Fibroblast of pulmonary artery (primary cell): ENCODE measurements at places on chromosomes 5 and 9.

DNA sequence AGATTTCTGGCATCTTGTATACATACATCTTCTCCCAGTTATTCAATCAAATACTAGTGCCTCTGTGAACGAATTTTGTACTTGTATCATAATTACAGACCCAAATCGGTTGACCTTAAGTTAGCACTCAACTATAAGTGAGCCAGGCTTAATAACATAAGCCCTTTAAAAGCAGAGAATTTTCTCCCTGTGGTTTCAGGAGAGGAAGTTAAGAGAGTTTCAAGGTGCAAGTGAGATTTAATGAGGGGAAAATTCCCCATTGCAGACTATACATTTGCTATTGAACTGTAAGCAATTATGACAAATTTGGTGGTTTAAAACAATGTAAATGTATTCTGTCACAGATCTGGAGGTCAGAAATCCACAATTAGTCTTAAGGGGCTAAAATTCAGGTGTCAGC lies 261.9 kb upstream of the NREP start:
- no peak for DNase-seq

DNA sequence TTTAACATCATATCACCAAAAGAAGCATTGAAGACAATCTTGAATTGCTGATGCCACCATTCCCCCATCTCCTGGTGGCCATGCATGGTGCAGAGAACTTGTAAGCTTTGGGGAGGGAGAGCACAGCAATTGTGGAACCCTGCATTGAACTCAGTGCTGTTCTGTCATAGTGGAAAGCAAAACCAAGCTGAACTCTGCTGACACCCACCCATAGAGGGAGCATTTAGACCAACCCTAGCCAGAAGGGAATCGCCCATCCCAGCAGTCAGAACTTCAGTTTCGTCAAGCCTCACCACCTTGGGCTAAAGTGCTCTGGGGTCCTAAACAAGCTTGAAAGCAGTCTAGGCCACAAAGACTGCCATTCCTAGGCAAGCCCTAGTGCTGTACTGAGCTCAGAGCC lies 37.4 kb upstream of the RUSC2 start:
- no peak for DNase-seq

DNA sequence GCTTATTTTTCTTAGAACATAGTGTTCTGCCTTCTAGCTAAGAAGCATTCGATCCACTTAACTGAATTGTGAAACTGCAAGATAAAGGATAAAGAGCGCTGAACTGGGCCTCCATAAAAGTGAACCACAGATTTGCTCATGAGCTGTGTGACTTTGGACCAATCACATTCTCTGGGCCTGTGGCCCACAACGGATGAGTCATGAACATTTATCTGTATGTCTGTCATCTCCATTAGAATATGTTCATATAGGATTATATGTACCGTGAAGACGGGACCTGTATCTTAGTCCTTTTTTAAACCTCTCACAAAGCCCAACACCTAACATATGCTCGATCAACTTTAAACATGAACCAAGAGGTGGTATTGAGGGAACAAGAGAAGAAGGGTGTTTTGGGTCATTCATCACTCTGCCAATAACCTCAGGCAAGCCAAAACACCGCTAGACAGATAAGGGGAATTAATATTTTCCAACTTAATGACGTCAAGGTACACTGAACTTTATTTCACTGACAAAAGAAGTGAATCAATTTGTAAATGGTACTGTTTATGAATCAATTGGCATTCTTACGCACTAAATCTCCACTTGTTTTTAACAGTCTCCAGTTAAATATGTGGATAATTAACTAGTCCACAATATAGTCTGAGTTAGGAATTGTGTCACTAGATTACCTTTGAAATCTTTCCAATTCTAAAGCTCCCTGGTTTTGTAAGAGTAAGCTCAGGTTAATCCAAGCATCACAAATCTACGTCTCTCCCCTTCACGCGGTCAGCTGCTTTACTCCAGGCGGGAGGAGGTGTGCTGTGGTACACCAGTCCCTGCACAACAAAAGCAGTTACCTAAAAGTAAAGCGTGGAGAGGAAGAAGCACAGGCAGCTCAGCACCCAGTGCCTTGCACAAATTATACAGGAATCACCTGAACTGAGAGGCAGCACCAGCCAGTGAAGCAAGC lies 1.6 kb downstream of the TMEM245 start:
- peak; percentile 95 for DNase-seq

DNA sequence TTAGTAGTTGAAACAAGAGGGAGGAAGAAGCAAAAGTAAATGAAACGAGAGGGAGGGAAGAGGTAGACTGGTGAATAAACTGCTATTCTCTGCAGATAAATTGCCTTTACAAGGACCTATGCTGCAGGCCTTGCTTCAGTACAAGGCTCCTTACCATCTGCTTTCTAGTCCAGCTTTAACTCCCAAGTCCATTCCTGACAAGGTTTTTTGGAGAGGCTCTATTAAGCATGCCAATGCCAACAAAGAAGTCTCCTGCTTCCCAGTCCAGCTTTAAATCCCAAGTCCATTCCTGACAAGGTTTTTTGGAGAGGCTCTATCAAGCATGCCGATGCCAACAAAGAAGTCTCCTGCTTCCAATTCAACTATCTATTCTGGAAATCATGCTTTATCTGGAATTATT lies 244.9 kb downstream of the GABRB2 start:
- no peak for DNase-seq

- DNase-seq: no peak
Measured at GRCh38 chr5:157167214-157167621, 1.2 kb upstream of the GARIN3 start.

DNA sequence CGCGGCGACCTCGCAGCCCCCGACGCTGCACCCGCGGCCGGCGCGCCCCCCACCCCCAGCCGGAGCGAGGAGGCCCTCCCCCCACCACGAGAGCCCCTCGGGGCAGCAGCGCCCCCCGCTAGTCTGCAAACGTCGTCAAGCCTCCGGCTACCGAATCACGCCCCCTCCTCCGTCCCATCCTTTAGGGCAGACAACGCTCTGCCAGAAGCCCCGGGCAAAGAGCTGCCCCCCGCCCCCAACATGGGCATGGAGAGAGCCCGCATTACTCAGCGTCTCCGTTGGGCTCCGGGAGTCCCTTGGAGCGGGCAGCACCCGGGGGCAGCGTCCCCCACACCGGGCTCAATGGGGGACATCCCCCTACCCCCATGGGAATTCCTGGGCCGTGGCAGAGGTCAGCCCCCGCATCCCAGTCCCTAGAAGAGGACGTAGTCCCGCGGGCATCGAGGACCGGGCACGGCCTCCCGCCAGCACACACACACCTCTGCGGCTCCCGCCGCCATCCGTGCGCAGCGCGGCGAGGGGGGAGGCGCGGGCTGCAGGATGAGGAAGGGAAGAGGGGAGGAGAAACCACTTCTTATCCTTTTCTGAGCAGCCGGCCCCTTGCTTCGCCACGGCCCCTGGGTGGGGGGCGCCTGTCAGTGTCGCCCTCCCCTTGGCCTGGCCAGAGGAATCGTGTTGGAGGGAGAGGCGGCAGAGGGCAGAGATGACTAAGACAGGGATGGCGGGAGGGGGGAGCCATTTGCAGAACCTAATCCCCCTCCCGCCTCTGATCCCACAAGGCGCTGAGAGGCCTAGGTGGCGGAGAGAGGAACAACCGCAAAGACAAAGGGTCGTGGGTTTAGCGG lies 750 bp downstream of the DNM1 start:
- DNase-seq: no peak

DNA sequence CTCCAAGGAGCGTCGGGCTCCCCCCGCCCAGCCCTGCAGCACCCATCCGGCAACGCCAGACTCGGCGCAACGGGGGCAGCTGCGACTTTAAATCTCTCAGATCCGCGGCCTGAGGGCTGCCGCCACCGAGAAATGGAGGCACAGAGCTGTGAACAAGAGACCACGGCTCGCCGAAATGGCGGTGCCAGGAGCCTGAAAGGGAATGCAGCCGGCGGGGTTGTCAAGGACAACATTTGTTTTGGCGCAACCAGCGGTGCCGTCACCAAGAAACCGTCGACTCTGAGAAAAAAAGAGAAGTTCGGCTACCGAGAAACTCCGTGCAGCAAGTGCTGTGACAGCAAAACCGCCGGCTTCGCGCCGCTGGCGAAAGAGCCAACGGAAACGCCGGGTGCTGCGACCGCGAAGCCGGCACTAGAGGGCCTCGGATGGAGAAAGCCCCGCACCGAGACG lies 2.1 kb upstream of the ANXA2R start:
- DNase-seq: peak; percentile 74

- no peak for DNase-seq
Measured at GRCh38 chr5:115844321-115844817, 2.6 kb downstream of the AP3S1 start.

DNA sequence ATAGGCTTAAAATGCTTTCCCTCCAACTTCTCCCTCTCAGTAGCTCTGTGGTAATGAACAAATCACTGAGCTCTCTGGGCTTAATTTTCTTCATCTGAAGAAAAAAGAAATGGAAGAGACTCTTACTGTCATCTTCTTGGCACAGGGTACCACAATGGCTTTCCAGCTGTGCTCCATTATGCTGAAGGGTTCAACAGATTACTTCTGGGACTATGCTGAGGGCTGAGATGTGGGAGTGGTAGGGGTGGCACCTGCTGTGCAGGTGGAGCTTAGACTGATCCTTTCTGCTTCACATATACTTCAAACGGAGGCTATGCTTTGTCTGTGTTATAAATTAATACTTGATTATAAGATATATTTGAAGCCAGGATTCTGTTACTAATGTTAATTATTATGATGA lies 840.2 kb upstream of the C9orf72 start:
- no peak for DNase-seq

GRCh38 chr5:72328172-72328571 lies 8.0 kb downstream of the PTCD2 start:
- peak; percentile 51 for DNase-seq

- DNase-seq: no peak
Measured at GRCh38 chr5:170173227-170173626, 59.6 kb upstream of the C5orf58 start.

DNA sequence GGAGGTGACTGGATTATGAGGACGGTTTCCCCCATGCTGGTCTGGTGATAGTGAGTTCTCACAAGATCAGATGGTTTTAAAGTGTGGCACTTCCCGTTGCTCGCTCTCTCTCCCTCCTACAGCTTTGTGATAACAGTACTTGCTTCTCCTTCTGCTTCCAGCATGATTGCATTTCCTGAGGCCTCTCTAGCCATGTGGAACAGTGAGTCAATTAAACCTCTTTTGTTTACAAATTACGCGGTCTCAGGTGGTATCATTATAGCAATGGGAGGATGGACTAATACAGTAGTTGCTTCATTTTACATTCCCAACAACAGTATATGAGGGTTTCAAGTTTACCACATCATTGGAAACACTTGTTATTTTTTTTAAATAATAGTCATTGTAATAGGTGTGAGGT lies 937.3 kb upstream of the ARRDC3 start:
- DNase-seq: no peak

GRCh38 chr9:86885232-86885631 lies 62.1 kb downstream of the GAS1 start:
- no peak for DNase-seq

- DNase-seq: no peak
Measured at GRCh38 chr5:172644711-172645110, 3.6 kb downstream of the NEURL1B start.

- no peak for DNase-seq
Measured at GRCh38 chr5:151923866-151924476, 680 bp downstream of the GLRA1 start.

DNA sequence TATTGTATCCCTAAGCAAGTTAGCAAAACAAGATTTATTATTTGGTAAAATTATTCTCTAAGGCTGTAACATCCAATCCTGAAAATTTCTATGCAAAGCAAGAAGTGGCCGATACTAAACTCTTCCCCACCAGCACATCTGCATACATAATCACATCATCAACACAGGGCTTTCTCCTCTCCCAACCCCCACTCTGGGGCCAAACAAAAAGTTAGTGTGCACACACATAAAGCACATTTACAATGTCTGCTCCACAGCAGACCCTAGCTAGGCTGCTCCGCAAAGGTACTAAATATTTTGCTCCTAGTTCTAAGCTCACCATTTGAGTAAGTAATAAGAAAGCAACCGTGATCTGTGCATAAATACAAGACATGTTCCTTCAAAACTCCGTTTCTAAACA lies 3.6 kb downstream of the RNF130 start:
- no peak for DNase-seq

DNA sequence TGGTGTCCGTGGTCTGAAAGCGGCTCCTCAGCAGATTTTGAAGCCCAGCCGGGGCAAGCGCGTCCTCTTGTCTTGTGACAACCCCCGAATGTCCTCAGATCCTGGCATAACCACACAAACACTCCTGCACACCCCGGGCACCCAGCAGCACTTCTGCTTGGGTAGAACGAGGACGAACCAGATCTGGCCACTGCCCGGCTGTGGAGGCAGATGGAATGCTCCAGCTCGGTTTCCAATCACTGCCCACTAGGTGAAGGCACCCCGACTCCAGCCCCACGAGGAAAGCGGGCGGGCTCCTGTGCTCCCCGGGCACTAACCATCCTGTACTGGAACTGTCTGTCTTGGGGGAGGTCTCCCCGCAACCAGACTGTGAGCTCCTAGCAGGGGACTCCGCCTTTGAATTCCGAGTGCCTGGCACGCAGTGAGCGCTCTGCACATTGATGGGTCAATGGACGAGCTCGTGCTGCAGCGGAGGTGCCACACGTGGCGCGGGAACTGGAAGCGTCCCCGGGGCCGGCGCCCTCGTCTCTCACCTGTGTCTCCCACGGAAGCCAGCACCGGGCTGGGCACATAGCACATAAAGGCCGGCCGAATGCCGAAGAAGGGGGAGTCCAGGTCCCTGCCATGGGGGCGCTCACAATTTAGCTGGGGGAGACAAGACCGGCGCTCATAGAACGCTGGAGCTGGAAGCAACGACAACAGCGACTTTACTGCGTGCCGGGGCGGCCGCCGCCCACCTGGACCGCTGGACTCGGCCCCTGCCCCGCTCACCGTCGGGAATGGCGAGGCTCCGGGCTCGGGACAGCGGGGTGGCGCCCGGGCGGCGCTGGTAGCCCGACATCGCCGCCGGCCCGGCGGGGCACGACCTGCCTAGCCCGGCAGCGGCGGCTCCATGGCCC lies 608 bp downstream of the ENTR1 start:
- DNase-seq: peak; percentile 33

GRCh38 chr5:57434227-57434640 lies 48.4 kb downstream of the ACTBL2 start:
- peak; percentile 91 for DNase-seq

GRCh38 chr9:120736881-120737280 lies 22.6 kb upstream of the MEGF9 start:
- DNase-seq: no peak

GRCh38 chr9:22039258-22039657 lies 30.2 kb upstream of the CDKN2B start:
- peak; percentile 59 for DNase-seq

DNA sequence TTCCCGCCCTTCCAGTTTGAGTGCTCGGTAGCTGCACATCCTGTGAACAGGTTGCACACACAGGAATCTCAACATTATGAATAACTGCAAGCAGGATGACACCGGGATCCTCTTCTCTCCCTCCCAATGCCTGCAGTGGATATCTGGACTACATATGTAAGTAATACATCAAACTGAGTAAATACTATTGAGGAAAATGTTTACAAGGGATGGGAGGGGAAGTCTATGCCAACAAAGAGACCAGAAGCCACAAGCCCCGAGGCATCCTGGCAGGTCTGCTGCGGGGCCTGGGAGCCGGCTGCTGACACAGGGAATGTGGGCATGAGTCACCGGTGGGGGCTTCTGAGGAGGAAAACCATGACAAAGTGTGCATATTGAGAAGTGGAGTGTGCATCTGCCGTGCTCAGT lies 8.6 kb upstream of the ANKRD33B start:
- peak; percentile 51 for DNase-seq

GRCh38 chr9:127554966-127555839 lies 56.9 kb upstream of the STXBP1 start:
- no peak for DNase-seq
